ENCODE measurements at places on chromosomes 12 and 14.
A peak's percentile ranks its signal among the peaks of the same experiment; 100 is the strongest.

DNA sequence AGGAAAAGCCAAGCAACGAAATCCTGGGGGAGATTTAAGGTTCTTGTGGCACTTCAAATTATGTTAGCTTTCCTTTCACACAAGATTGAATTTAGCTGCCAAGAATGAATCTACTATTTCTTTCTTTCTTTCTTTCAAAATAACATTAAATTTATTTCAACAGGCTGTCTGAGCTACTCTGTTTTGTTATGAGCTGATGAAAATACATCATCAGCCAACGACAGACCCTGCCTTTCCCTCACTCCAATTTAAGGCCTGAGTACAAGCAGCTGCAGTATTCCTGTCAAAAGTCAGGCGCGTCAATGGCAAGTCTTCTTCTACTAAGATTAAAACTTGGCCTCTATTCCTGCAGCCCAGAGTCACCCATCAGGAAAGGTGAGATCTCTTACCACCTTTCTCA is 347.7 kb upstream of the FLRT2 start:
- DNase-seq = no peak

GRCh38 chr14:36626151-36626550 is 35.5 kb upstream of the PAX9 start:
- DNase-seq = no peak

DNA sequence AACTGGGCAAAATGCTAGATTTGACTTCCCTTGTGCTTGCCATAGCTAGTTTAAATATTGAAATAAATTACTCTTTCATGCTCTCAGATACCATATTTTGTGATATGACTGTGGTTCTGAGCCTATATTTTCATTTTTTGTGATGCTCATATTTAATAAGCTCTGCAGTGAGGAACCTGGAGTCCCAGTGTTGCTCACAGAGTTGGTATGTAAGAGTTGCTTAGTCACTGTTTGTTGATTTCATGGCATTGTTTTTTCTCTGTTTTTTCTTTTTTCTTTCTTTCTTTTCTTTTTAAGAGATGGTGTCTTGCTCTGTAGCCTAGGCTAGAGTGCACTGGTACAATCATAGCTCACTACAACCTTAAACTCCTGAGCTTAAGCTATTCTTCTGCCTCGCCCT is 750.5 kb upstream of the TMEM132C start:
- DNase-seq = no peak

DNA sequence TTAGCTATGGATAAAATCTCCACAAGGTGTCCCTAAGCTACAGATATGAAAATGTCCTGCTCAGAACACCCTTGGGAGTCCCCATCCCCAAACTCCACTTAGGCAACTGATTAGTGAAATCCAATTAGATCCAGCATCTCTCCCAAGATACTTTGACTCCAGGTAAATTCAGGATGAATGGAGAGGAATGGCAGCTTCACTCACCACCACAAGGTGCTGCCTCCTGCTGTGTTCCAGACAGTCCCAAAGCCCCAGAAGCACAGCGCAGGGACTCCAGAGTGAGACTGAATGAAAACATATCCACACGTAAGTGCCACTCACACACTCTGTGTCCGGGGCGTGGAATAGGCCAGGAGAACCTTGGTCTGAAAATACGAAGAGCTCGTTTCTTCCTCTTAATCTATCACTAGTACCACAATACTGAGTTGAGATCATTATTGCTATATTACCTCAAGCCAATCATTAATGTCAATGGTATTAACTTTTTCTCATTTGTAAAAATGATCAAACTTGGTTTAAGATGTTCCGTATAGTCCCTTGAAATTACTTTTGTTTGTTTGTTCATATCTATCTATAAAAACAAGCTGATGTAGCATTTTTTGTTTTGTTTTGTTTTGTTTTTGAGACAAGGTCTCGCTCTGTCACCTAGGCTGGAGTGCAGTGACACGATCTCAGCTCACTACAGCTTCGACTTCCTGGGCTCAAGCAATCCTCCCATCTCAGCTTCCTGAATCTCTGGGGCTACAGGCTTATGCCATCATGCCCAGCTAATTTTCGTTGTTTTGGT is 70.0 kb upstream of the BICD1 start:
- no peak for DNase-seq

DNA sequence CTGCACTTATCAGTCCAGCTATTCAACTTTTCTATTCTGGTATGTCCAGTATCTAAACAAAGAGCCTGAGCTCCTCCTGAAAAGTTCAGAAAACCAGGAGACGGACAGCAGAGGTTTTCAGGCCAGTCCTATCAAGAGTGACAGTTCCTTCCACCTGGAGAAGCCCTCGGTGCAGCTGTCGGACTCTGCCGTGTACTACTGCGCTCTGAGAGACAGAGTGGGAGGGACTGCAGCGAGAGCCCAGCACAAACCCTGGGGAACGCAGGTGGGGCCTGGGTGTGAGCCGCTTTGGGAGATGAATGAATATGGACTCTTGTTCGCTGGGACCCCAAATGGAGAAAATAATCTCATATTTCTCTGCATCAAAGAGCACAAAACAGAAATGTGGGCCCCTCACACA is 329.8 kb upstream of the OR4E1 start:
- DNase-seq = no peak

DNA sequence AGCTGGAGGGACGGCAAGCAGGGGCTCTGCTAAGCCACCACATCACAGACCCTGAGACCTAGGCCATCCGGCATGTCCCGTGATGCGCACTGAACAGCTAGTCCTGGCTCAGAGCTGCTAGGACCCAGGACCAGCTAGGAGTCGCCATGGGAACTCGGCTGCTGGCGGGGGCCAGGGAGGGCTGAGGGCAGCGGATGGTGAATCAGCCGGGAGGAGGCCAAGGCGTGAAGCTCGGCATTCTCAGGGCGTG is 5.1 kb downstream of the AHNAK2 start:
- DNase-seq = no peak

DNA sequence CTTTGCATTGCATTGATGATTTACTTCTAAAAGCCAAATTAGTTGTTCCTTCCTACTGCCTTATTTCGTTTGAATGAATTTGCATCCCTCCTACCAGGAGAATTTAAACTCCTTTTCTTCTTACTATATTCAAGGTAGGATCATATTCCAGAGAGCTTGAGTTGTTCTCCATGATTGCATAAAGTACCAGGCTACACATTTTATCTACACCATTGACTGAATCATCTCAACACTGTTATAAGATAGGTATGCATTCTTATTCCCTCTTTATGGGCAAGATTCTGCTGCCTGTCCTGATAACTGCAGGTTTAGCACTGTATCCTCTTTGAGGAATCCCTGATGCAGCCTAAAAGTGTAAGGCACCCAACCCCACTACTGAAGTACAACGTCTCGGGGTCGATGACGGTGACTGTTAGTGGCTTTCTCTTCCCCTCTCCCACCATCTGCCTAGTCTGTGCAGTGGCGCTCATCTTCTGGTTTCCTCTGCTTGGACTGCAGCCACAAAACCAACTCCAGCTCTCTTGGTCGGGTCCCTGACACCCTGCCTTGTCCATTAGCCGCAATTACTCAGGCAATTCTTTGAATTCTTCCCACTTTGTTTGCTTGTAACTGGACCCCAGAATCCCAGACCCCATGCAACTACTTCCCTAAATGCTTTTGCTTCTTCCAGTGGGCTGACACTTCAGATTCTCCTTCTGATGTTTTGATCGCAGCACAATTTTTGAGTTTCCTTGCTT is 44.4 kb upstream of the STXBP6 start:
- DNase-seq = no peak

- DNase-seq = no peak
Observed at GRCh38 chr14:37018571-37019240, 153.7 kb downstream of the SLC25A21 start.

GRCh38 chr12:123801573-123802178 is 39.6 kb downstream of the DNAH10 start:
- DNase-seq = no peak

- no peak for DNase-seq
Observed at GRCh38 chr12:47910486-47910885, 5.7 kb upstream of the VDR start.

- DNase-seq = no peak
Observed at GRCh38 chr12:111250251-111250881, 118.5 kb downstream of the PHETA1 start.

- no peak for DNase-seq
Observed at GRCh38 chr12:13243516-13244070, 47.1 kb downstream of the EMP1 start.

DNA sequence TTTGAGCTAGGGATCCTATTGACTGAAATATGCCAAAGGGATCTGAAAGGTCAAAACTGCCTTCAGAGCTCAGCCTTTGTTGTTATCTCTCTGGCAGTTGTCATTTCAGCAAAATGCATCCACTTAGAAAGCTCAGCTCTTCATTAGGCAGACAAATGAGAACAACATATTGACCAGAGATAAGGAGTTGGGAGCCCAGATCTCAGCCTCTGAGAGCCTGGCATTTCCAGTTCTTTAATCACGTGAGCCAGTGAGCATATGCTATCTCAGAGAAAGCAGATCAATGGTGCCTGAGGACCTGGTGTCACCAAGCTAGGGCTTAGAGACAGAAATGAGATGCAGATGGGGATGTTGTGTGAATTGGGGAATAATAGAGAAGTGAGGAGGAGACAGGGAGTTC is 101.1 kb downstream of the DAD1 start:
- DNase-seq = no peak

- no peak for DNase-seq
Observed at GRCh38 chr14:36718216-36718615, 56.6 kb downstream of the PAX9 start.

GRCh38 chr12:17642340-17642650 is 447.7 kb downstream of the RERGL start:
- no peak for DNase-seq

DNA sequence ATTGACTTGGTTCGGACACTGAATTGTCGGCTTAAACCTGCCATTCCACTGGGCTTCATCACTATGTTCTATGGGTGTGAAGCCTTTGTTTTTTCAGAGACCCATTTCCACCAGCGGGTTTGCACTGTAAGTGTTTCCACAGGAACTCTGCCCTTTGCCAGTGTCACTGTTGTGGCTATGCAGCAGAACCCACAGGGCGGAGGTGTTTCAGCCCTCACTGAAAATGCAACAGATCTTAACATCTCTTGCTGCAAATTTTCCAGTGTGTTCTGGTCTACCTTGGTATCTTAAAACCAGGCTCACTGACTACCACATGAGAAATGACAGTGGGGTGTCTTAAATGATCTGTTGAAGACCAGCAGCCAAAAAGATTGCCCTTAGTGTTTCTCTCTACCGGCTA is 21.1 kb downstream of the PRKCH start:
- peak; percentile 65 for DNase-seq

- no peak for DNase-seq
Observed at GRCh38 chr12:62860020-62860419, 74.9 kb downstream of the PPM1H start.

DNA sequence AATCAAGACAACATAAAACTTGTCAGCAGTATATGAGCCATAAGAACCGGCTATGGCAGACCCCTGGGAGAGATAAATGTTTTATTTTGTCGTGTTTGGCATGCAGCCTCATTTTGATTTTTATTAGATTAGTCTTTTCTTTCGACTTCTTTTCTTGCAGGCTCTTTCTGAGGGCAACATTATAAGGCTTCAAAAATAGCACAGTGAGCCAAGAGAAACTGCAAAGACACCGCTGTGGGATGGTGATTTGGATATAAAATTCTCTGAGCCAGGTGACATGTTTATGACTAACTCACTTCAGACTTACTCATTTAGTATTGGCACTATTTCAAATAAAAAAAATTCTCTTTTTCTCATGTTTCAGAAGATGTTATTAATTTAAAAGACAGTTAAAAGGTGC is 96.8 kb upstream of the PKP2 start:
- no peak for DNase-seq

GRCh38 chr12:26231470-26231869 is 36.1 kb downstream of the SSPN start:
- DNase-seq = no peak

GRCh38 chr12:92110083-92110640 is 35.5 kb downstream of the BTG1 start:
- DNase-seq = no peak

DNA sequence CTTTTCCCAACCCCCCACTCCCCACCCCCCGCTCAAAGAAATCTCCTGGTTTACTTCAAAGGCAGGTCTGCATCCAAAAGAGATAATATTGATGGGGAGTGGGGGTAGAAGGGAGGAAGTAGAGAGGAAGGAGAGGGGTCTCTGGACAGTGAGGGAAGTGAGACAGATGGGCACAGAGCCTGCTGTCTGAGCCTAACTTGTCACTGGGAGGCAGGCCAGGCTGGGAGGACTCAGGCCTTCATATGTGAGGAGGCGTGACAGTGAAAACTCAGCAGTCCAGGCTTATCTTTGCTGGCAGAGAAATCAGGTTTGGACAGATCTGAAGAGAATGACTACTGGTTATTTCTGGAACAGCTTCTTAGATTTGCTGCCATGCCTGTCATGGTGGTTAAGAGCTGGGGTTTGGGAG is 192.3 kb downstream of the NUAK1 start:
- no peak for DNase-seq

DNA sequence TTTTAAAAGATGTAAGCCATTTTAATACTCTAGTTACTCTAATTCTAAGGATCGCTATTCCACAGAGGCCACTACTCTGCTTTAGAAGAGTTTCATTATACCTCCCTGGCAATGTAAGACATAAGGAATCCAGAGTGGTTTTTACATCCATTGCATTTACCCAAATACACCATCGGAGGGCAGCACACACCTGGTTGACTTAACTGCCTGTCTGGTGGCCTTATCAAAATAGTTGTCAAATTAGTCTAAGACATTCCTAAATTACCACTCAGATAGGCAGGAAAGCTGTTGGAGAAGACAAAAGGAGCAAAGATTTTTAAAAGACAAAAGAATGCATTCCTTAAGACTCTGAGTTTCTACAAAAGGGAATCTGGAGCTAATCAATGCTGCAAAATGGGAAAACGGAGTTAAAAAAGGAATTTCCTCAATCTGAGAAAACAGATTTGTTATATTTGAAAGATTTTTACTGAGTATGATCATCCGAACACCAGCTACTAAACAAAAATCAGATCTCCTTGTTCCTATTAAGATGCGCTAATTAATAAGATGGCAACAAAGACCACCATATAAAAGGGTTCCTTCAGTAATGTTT is 33.8 kb upstream of the FGD4 start:
- DNase-seq = peak; percentile 2

DNA sequence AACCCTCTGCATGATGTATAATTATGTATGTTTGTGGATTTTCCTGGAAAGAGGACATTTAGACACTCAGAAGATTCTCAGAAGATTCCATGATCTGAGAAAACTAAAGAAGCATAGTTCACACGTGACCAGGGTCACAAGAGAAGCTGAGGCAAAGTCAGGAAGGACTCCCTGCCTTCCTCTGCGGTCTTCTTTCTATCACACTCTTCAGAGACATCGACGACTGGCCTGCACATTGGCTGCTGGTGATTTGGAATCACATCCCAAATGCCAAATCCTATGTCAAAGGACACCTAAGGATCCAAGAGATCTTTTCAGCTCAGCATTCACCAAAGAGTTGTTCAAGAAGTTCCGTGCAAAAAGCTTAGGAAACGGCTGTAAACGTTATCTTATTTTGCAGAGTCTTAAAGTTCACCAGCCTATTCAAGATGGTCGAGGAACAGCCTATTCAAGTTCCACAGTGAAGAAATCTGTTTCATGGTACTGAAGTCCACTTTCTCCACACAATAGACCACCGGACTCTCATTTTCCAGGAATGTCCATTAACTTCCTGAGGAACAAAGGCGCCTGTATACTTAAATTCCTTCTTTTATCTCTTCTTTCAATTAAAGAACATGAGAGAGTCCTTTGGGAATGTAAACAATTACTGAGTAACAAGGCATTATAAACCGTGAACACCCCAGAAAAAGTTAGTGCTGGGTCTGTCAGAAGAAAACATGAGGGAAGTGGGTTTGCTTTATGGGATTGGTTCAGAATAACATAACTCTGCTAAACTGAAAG is 42.1 kb downstream of the IGF1 start:
- DNase-seq = no peak
